Motor neuron (in vitro differentiated cells): ENCODE measurements at places on chromosomes 1 and 21. TPM values are rescaled to one million over a fixed set of nuclear protein-coding genes. Genes with fewer than 3 reads are reported as not detected.

Gene TMEM240
- total RNA-seq, result 9.6 and 10.3 TPM in 2 replicates

Gene DBT
- 15.2 and 18.4 TPM in 2 replicates for total RNA-seq

Gene TSACC
- total RNA-seq, result 8.3 and 8.8 TPM in 2 replicates

Gene GSTM5
- total RNA-seq, result 0.82 and 0.98 TPM in 2 replicates

DNA sequence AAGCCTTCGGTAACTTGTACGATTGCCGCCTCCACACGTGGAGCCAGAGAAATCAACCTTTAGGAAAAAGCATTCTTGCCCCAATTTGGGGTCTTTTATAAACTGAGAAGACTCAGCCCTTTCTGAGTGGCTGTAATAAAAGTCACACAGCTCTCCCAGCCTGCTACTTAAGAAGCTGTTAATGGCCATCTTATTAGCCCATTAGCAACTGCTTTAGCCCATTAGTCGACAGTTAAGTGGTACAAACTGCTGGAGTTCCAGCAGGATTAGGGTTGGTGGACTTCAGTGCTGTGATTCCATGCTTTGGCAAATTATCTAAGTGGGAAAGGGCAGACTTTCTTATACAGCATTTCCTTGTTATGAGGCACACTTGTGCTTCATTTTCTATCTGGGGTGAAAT is 461.3 kb downstream of the RPS6KC1 start:
- no peak for ATAC-seq

DNA sequence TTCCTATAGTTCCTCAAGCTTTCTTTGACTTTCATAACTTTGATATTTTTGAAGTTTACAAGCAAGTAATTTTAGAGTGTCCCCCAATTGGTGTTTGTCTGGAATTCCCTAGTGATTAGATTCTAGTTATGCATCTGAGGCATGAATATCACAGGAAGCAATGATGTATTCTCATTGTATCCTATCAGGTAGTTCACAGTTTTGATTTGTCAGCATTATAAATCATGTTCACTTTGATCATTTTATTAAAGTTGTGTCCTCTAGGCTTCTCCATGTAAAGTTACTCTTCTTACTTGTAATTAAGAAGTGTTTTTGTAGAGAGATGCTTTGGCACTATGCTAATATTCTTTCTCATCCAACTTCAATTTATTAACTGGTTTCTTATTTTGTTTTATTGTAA is 53.0 kb downstream of the TYW3 start:
- no peak for ATAC-seq

DNA sequence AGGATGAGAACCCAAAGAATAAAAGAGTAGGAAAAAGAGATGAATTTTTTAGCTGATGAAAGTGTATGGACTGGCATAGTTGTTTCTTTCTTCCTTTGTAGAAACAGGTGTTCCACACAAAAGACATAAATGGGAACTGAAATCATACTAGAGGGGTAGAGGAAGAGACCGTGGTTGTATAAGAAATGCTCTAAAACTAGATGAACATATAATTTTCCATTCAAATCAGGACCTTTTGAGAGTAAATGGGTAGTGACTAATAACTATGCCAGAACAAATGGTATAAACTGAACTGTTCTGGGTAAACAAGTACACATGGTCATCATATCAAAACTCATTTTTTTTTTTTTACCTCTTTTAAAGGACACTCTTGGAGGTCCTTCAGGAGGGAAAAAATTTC is 344.2 kb downstream of the VAV3 start:
- no peak for ATAC-seq

DNA sequence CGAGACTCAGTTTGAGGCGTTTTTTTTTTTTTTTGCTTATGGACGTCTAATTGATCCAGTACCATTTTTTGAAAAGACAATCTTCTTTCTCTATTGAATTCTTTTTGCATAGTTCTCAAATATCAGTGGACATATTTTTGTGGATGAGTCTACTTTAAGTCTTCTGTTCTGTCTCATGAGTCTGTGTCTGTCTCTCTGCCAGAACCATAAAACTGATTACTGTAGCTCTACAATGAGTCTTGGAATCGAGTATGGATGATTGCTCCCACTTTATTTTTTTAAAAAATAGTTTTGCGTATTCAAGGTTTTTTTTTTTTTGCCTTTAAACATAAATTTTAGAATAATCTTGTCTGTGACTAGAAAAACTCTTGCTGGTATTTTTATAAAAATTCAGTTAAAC is 323.5 kb downstream of the ZNF326 start:
- ATAC-seq, result no peak

GRCh38 chr1:228029281-228029680 is 22.5 kb downstream of the WNT3A start:
- no peak for ATAC-seq

DNA sequence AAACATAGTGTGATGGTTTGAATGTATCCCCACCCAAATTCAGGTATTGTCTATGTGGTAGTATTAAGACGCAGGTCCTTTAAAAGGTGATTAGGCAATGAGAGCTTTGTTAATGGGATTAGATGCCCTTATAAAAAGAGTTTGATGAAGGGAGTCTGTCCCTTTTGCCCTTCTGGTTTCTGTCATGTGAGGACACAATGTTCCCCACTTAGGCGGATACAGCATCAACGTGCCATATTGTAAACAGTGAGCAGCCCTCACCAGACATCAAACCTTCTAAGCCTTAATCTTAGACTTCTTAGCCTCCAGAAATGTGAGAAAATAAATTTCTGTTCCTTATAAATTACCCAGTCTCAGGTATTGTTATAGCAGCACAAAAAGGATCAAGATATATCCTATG is 172.8 kb downstream of the FAF1 start:
- ATAC-seq, result no peak

DNA sequence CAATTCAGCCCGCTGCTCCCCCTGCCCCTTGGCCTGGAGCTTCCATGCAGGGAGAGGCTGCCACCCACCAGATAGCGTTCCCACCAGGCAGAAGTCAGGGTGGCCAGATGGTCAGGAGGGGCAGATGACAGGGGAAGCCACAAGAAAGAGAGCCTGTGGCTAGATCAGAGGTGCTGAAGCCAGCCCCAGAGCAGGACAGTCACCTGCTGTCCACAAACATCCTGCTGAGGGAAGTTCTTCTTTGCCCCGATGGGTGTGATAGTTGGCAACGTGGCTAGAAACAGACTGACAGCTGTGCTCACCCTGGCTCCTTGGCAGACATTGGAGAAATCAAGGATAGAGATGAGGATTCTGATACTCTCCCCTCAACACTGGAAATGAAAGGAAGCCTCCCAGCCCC is 27.2 kb upstream of the SRP9 start:
- ATAC-seq, result no peak
